ENCODE measurements at places on chromosomes 16 and 17.

- DNase-seq, result no peak
Observed at GRCh38 chr17:47732399-47733046, 513 bp upstream of the TBX21 start.

DNA sequence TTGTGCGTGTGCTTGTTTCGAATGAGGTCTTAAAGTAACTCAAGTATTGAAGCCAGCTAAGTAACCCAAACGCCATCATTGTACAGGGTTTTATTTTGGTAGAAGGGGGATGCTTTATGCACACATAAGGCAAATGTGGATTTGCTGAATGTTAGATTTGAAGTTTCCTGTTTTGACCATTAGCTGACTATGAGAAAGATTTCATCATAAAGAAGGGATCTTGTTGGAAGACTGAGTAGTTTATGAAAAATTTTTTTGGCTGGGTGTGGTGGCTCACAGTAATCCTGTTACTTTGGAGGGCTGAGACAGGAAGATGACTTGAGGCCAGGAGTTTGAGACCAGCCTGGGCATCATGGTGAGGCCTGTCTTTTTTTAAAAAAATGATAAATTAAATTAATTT, 10.0 kb upstream of the ZFP3 start:
- DNase-seq, result no peak

- DNase-seq, result no peak
Observed at GRCh38 chr16:82300374-82300951, 130.4 kb upstream of the MPHOSPH6 start.

DNA sequence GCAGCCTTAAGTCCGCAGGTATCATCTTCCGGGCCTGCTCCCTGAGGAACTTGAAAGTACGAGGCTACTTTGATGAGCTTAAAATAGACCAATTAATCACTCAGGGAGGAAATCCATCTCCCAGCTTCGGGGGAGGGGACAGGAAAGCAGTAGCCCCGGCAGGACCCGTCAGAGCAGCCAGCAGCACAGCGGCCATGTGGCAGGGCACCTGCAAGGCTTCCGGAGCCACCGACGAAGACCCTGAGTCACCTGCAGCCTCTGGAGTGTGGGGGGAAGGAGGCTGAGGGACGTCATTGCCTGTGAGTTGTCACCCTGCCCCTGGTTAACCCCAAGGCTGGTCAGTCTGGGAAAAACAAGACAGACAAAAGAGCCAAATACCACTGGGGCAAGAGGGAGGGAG, 4.4 kb upstream of the CYB561 start:
- DNase-seq, result no peak

- DNase-seq, result no peak
Observed at GRCh38 chr16:28879261-28879840, 1.1 kb downstream of the ATP2A1 start.

DNA sequence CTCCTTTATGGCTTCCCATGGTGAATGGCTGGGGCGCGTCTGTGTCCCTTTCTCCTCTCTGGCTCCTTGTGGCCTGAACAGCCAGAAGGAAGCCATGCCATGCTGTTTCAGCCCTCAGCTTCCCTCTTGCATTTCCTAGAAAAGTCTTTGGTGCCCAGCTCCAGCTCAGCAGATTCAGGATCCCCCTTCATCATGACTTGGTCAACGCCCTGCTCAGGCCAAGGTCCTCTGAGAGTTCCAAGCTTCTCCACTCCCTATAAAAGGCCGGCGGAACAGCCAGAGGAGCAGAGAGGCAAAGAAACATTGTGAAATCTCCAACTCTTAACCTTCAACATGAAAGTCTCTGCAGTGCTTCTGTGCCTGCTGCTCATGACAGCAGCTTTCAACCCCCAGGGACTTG, at the start of gene CCL13:
TSS of gene CCL13 (plus strand) at position 287 of the 400 bp plus-strand sequence. CDS start at position 334, 47 bp downstream.
- DNase-seq, result no peak

Data from stimulated activated CD4-positive, alpha-beta T cell treated with anti-CD3 and anti-CD28 coated beads, Interleukin-12 subunit alpha, Interleukin-12 subunit beta, amount 100 ng/mL, for 24 hours (primary cell).